Subcutaneous preadipocyte (primary cell): ENCODE measurements at places on chromosomes 2 and 18. TPM values are rescaled to one million over a fixed set of nuclear protein-coding genes. Genes with fewer than 3 reads are reported as not detected.

ALKAL2 gene
- not detected in 2 replicates for total RNA-seq

STARD6 gene
- under 0.01 TPM in 1 of 2 replicates, not detected in the other for total RNA-seq

CNOT9 gene
- 55.1 and 77.6 TPM in 2 replicates for total RNA-seq

CHST10 gene
- total RNA-seq: 4.8 and 7.8 TPM in 2 replicates

PARD3B gene
- total RNA-seq: 6.6 and 6.8 TPM in 2 replicates

GKN1 gene
- not detected in 2 replicates for total RNA-seq
